NCI-H774 (cell line): ENCODE measurements at places on chromosomes 16 and 17.

GRCh38 chr17:82090549-82091263 is 7.3 kb downstream of the FASN start:
- no peak for DNase-seq

DNA sequence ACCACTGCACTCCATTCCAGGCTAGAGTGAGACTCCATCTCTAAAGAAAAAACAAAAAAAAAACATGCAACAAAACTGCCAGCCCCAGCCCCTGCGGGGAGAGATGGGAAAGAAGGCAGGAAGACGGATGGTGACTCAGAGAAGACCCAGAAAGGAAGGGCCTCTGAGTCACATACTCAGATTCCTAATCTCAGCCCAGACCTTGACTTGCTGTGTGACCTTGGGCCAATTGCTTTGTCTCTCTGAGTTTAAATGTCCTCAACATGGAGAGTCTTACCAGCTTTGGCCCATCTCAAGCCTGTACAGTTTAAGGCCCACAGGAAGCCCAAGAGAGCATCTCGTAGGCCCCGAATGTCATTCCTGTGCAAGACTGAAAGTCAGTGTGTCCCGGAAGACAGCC is 86.5 kb upstream of the LHX1 start:
- DNase-seq: no peak

GRCh38 chr16:77961814-77962213 is 60.5 kb upstream of the CLEC3A start:
- no peak for DNase-seq

- DNase-seq: no peak
Observed at GRCh38 chr17:9232591-9233270, 211.4 kb downstream of the NTN1 start.

DNA sequence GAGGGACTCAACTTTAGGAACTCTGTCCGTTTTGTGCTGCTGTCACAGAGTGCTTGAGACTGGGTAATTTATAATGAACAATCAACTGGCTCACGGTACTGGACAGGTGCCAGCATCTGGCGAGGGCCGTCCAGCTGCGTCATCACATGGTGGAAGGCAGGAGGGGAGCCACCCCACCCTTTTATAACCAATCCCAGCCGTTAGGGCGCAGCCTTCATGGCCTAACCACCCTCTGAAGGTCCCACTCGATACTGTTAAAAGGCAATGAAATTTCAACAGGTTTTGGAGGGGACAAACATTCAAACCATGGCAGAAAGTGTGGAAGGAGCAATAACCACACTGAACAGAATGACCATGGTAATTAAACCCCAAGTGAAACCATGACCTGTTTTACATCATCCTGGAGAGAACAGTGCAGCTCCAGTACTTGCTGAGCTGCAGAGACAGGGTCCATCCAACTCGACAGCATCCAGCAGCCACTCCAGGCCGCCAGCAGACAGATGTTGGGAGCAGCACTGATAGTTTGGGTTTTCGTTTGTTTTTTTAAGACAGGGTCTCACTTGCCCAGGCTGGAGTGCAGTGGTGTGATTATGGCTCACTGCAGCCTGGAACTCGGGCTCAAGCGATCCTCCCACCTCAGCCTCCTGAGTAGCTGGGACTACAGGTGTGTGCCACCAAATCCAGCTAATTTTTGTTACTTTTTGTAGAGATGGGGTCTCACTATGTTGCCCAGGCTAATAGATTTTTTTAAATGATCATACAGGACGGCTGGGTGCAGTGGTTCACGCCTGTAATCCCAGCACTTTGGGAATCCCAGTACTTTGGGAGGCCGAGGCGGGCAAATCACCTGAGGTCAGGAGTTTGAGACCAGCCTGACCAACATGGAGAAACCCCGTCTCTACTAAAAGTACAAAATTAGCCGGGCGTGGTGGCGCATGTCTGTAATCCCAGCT is 11.0 kb downstream of the CHMP6 start:
- DNase-seq: peak; percentile 89

DNA sequence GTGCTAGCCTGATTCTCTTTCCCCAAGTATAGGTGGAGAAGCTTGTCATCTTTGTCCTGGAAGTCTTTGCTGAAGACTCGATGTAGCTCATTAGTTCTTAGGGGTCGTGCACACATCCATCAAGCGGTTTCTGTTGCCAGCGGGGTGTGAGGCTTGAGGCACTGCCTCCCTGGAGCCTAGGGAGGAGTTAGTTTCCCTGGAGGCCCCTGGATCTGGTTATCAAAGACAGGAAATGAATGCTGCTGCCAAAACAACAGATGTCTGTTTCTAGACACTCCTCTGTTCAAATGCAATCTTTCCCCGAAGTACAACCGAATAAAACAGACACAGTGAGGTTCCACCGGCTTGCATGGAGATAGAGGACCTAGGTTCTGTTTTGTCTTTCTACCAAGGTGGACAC is 17.5 kb downstream of the HS3ST4 start:
- DNase-seq: no peak

DNA sequence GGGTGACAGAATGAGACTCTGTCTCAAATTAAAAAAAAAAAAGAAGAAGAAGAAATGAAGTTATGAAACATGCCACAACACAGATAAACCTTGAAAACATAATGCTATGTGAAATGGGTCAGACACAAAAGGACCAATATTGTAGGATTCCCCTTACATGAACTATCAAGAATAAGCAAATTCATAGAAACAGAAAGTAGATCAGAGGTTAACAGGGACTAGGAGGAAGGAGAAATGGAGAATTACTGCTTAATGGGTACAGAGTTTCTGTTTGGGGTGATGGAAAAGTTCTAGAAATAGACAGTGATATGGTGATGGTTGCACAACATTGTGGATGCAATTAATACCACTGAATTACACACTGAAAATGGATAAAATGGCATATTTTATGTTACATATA is 16.3 kb downstream of the RANBP10 start:
- no peak for DNase-seq

DNA sequence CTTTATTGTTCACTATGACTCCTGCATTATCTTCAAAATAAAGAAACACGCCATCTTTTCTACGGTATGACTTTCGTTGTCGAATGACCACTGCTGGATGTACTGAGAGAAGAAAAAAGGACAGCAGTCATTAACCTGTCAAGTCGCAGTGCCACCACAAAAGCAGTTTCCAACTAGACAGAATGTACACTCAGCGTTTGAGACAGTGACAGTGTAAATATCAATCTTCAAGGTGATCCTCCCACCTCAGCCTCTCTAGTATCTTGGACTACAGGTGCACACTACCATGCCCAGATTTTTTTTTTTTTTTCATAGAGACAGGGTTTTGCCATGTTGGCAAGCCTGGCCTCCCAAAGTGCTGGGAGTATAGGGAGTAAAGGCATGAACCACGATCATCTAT is 3.1 kb downstream of the RPL23 start:
- DNase-seq: no peak

DNA sequence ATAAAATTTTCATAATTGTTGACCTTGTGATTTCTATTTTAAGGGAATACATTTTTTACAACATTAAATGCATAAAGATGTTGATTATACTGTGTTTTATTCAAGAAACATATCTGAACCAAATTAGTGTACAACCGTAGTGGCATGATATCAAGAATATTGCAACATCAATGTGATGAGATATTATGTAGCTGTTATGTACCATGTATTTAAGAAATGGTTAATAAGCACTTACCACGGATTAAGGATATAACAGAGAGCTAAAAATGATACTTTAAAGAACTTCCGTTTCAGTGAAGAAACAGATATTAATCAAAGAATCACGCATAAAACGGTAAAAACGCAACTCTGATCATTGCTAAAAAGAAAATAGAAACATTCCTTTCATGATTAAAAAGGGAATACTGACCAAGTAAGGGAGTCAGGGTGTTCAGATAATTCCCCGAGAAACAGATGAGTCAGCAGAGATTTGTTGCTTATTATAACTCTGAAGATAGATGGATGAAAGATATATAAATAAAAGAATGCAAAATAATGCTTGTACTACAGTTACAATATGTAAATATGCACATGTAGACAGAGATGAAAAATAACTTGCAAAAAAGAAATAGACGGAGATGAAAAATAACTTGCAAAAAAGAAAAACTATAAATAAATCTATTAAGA is 281.9 kb upstream of the MAF start:
- DNase-seq: no peak

GRCh38 chr16:87968541-87968940 is 17.3 kb downstream of the BANP start:
- DNase-seq: no peak

DNA sequence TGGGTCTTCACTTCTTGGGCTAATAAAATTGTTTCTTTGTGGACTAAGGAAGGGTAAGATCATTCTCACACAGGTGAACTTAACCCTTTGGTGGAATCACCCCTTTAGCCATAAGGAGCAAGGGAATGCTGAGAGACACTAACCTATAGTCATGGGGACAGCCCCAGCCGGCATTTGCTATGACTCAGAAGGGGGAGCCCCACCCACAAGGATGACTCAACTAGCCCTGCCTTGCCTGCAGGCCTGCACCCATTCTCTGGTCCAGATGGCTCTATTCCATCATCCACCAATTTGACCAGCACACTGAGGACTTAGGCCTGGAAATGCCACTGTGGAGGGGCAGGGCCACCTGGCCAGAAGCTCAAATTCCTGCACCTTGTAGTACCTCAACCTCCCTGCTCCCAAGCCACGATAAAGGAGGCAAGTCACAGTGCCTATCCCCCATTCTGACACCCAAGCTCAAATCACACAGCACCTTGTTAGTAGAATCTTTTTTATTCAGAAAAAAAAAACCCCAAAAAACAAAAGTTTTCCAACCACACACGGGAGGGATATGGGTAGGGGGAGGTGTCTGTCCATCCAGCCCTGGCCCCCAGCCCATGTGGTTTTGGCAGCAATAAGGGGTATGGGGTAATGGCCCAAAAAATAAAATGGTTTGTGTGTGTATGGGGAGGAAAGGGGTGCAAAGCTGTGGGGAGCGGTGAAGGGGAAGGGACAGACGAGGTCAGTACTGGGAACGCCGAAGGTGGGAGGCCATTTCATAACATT is 3.0 kb downstream of the PFN1 start:
- no peak for DNase-seq

- peak; percentile 79 for DNase-seq
Observed at GRCh38 chr17:70168044-70168976, 1.0 kb upstream of the KCNJ2 start.

DNA sequence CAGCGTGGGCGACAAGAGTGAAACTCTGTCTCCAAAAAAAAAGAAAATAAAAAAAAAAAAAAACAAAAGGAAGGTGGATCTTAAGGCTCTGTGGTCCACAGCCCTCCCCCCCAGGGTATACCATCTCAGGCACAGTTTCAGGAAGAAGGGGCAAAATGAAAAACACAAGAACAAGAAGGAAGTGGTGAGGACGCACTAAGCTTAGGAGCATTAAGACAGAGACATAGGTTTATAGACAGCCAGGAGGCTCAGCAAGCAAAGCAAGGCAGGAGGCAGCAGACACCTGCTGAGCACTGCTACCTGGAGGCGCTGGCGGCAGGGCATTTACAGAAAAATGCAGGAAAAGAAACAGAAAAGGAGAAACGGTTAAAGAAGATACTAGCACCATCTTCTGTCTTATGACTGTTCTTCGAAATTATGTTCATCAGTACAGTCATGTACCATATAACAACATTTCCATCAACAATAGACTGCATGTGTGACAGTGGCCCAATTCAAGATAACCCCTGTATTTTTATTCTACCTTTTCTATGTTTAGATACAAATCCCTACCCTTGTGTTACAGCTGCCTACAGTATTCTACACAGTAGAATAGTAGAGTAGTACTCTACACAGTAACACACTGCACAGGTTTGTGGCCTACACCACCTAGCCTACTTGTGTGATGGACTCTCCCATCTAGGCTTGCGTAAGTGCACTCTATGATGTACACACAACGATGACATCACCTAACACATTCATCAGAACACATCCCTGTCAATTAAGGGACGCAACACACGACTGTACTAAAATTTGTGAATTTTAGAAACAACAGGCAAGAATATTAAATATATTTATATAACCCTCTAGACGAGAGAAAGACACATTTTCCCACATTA is 62.5 kb downstream of the XPO6 start:
- DNase-seq: no peak

DNA sequence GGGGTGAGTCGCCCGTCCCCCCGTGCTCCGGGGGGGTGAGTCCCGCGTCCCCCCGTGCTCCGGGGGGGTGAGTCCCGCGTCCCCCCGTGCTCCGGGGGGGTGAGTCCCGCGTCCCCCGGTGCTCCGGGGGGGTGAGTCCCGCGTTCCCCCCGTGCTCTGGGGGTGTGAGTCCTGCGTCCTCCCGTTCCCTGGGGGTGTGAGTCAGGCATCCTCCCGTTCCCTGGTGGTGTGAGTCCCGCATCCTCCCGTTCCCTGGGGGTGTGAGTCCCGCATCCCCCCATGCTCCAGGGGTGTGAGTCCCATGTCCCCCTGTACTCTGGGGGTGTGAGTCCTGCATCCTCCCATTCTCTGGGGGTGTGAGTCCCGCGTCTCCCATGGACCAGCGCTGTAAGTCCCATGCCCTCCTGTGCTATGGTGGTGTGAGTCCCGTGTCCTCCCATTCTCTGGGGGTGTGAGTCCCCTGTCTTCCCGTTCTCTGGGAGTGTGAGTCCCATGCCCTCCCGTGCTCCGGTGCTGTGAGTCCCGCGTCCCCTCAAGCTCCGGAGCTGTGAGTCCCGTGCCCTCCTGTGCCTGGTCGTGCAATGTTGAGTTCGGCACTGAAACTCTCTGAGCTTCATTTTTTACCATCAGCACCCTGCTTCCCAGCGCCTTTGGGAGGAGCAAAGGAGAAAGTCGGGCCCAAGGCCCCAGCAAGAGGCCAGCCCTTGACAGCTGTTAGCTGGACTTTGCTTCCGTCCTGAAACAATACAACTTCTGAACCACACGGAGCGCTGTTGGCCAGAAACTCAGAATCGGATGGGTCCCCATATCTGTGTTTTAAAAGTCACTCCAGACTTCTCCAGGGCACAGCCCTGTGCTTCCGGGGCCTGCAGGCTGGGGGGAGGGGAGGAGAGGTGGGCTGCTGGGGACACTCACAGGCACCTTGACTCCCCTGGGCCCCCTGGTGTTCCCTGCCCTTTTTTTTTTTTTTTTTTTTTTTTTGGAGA is 11.5 kb upstream of the ZC3H18 start:
- DNase-seq: peak; percentile 31

GRCh38 chr16:23025692-23026307 is 123.5 kb downstream of the USP31 start:
- DNase-seq: no peak

DNA sequence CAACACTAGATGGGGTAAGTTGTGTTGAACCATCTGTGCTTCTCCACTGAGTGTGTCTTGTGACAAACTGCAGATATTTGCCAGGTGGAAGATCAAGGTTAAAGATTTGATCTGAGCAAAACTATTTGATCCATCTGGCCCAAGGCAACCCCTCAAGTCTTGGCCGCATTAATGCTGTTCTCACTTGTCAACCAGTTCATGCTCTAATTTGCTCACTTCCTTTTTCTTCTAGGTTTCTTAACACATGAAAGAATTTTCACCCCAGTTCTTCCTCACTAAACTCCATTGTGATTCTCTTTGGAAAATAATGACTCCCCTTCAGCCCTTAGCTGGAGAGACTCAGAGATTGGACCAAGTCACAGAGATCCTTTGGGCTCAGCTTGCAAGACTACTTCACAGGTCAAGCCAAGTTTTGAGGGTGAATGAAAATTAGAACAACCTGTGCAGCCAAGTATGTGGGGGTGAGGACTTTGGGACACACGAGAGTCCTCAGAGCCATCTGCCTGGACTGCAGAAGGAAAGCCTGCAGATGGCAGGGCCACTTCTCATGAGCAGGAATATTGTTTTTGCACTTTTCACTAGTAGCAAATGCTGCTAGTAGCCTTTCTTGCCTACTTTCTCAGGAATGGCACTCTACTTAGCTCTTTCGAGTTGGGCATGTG is 166.5 kb downstream of the AXIN2 start:
- DNase-seq: no peak
